ENCODE measurements at places on chromosomes 16 and 17.

DNA sequence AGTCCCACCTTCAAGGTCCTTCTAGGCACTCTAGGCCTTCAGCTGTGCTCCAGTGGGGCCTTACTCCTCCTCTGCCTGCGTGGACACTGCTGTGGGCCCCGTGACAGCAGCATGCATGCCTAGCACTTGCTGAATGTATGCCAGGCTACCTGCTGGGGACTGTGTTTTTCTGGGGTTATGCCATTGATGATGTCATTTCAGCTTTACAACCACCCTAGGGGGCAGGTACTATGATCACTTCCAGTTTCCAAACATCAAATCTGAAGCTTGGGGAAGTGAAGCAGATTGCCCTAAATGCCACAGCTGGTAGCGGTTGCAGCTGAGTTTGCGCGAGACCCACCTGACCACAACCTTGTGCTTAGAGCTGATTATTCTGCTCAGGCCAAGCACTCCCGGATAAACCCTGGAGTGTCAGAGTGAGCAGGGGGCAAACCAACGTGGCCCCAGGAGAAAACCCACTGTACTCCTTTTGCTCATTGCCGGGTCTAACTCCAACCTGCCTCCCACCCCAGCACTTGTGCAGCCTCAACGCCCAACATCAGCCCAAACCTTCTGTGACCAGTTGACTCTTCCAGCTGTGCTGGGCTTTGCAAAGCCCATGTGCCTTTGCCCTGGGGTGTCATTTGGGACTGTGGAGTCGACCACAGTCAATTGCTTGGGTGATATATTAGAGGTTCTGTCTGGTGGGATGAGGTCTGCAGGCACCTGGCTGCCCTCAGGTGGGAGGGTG is 168.4 kb downstream of the ENGASE start:
- no peak for DNase-seq

- DNase-seq: no peak
Observed at GRCh38 chr17:77746896-77747554, 211.5 kb upstream of the TNRC6C start.

DNA sequence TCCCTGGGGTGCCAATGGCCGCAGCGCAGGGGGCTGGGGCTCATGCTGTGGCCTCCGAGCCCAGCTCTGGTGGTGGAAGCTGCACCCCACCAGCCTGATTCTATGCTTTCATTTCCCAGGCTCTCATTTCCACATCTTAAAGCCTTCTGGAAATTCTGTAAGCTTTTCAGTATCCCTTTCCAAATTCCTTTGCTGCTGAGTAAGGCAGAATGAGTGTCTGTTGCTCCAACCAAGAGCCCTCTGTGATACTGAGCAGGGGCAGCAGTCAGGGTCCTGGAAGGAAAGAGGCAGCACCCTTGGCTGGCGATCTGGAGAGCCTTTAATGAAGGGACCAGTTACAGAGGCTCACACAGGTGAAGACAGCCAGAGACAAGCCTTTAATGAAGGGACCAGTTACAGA is 79.5 kb upstream of the FOXF1 start:
- no peak for DNase-seq

DNA sequence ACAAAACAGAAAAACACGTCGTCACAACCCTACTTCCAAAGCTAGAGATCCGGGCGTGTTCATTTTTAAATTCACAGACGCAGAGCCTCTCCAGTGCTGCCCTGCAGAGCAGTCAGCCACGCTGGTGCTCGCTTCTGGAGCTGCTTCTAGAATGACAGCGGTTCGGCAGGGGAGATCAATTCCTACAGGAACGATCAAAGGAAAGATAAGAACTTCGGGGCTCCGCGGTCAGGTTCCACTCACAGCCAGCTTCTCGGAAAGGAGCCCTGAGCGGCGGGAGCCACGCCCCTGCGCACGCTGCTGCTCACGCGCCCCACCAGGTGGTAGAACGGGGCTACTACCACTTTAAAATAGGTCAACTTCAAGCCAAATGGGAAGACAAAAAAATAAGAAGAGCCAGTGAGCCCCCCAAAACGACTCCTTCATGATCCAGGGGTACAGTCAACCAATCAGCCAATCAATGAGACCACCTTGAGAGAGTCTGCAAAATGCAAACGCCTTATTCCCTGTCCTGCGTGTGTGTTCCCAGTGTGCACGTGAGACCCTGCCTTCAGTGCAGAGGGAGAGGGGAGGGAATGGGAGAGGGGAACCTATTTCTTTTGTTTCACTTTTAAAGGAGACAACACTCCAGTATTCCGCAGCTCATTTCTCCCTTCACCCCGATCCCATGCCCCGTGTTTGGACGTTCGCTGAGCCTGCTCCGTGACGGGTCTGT is 209.7 kb downstream of the RBFOX3 start:
- peak; percentile 53 for DNase-seq

- no peak for DNase-seq
Observed at GRCh38 chr17:68184141-68184571, 63.7 kb upstream of the AMZ2 start.

- DNase-seq: no peak
Observed at GRCh38 chr16:49333259-49333597, 40.4 kb upstream of the C16orf78 start.

DNA sequence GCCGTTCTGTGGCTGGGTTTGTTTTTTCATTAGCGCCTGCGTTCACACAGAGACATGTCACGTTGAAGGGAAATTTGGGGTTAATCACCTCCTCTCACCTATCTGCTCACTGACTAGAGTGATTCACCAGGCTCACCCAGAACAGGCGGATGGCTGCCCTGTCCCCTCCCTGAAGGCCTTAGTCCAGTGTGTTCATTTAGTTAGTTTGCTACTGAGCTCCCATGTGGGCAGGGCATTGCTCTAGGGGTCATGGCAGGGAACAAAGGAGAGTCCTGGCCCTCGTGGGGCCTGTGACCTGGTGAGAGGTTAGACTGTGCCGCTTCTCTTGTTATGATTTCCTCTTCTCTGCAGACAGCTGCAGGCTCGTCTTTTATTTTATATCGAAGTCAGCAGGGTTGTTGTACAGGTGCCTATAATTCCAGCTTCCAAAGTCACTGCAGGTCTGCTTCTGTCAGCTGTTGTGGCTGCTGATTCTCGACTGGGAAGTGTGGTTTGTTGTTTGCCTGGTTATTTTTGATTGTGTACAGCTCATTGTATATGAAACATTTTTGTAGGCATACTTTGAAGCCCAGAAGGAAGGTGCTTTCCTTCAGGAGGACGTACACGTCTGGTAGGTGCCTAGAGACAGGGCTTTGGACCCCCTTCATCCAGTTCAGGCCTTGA is 73.4 kb upstream of the GSE1 start:
- no peak for DNase-seq

- DNase-seq: peak; percentile 3
Observed at GRCh38 chr17:67063141-67063540, 18.8 kb downstream of the CACNG1 start.

DNA sequence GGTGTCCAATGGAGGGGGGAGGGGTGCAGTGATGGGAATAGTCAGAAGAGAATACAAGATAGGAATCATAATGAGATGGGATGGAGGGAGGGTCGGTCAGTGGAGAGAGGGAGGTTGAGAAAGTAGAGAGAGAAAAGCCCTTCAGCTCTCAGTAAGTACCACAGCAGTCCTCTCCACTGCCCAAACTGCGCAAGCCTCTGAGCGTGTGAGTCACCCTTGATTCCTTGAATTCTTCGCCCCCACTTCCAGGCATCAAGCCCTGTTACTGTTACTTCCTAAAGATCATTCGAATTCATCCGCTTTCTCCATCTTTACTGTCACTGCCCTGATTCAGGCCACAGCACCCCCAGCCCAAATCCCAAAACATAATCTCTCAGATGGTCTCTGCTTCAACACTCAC is 2.5 kb downstream of the GUCY2D start:
- DNase-seq: peak; percentile 86

- no peak for DNase-seq
Observed at GRCh38 chr16:30087181-30087898, 4.4 kb downstream of the TBX6 start.

DNA sequence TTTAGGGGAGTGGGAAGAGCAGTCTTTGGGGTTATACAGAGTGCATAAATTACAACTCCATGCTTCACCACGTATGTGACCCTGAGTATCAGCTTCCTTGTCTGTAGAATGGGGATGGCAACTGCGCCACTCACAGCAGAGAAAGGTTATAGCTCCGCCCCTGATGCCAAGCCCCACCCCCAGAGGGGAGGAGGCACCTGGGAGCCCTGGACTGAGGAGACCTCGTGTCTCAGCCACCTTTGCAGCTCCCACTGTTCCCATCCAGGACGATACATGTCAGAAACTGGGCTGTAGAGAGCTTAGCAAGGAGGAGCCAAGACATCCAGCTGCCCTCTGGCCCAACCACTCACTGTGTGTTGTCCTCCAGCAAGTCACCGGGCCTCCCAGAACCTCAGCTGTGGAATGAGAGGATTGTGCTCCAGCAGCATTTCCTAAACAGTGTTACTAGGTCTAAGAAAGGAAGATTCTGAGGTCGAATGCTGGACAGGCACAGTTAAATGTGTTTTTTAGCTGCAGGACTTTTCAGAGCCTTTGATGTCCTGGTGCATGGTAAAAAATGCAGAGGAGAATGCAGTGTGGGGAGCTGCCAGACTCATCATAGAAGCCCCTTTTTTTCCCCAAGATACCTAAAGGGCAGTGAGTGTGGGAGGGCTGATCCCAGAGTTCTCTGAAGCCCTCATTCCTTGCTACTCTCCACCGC is 49.4 kb downstream of the BEAN1 start:
- no peak for DNase-seq

- DNase-seq: no peak
Observed at GRCh38 chr17:80621997-80622357, 77.3 kb downstream of the RPTOR start.

- no peak for DNase-seq
Observed at GRCh38 chr17:34126965-34127364, 128.1 kb upstream of the CCL2 start.

GRCh38 chr16:11562411-11562810 is 24.3 kb downstream of the LITAF start:
- no peak for DNase-seq

- DNase-seq: no peak
Observed at GRCh38 chr17:68446626-68447041, 10.7 kb downstream of the WIPI1 start.

GRCh38 chr16:77539421-77540034 is 104.7 kb upstream of the ADAMTS18 start:
- DNase-seq: no peak

DNA sequence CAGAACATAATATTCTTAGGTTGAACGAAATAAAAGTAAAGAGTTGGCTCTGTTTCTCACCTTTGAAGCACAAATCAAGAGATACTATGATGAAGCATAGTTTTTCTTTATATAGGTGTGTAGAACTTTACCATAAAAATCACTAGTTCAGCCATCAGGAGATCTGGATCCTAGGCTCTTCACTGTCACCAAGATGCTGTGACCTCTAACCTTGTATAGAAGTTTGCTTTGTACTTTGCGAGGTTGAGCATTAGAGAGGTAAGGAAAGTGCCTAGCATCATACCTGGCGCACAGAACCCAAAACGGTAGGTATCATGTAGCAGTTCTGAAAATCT is 553 bp upstream of the CDC6 start:
- DNase-seq: no peak

DNA sequence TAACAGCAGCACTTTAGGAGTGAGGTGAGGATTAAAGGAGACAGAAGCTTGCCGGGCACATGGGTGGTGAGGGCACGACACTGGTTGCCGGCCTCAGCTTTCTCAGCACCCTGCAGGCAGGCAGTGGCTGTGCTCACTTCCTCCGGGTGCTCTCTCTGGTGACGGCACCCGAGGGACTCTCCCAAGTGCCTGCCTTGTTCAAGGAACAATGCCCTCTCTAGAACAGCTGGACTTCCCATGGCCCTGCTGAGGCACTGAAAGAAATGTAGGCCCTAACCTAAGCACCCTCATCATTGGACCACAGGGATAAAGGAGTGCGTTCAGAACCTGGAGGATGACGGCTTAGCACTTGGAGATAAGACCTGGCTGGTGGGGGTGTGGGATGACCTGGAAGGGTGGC is 72.7 kb downstream of the N4BP1 start:
- no peak for DNase-seq

- DNase-seq: no peak
Observed at GRCh38 chr17:14514973-14515372, 214.1 kb downstream of the HS3ST3B1 start.

All from iris pigment epithelial cell (primary cell).